Prostate gland (tissue), 2 donors: ENCODE measurements at places on chromosomes 13 and 19. TPM values are rescaled to one million over a fixed set of nuclear protein-coding genes. Genes with fewer than 3 reads are reported as not detected.
A peak's percentile ranks its signal among the peaks of the same experiment; 100 is the strongest.

The ONECUT3 gene
- total RNA-seq: not detected

The MCF2L gene
- total RNA-seq: 47.6 TPM

The PSG1 gene
- not detected for total RNA-seq

The PRODH2 gene
- not detected for total RNA-seq

DNA sequence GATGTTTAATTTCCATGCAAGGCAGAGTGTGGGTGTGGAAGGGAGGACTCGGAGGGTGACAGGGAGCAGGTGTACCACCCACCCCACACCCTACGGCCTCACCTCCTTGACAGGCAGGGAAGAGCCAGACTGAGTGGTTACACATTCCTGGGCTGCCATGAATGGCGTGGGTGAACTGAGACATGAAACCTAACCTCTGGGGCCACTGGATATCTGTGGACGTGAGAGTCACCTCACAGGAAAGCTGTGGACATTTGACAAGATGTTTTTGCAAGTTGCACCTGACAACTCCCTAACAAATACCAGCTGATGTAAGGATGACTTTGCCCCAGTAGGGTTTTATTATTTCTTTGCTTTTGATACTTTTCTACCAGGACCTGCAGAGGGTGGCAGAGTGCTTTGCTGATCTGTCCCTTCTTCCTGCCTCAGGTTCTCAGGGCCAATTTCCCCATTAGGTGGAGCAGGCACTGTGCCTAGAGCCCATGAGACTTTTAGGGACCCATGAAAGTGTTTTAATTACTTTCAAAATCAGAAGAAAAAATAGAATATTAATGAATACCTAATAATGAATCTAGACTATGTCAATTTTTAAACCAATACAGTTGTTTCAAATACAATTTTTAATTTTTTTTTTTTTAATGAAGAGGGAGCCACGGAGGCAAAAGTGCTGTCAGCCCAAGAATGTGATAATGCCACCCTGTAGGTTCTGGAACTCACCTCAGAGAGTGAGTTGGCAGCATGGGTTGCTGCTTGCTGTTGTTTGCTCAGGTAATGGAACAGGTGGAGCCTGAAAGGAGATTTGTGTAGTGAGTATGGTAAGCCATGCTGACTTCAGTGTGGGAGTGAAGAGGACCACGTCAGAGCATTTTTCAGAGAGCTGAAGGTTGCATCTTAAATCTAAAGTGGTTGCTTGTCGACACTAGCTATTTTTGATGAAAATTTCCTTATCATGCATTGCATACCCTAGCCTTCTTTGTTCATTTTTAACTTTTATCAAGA, 58.0 kb upstream of the CYSLTR2 start:
- H3K4me3 ChIP-seq: no peak overlapping the region
- peak; percentile 42 for DNase-seq
- H3K27ac ChIP-seq: no peak overlapping the region
- H3K27me3 ChIP-seq: no peaks in the 10 kb centered on the region

DNA sequence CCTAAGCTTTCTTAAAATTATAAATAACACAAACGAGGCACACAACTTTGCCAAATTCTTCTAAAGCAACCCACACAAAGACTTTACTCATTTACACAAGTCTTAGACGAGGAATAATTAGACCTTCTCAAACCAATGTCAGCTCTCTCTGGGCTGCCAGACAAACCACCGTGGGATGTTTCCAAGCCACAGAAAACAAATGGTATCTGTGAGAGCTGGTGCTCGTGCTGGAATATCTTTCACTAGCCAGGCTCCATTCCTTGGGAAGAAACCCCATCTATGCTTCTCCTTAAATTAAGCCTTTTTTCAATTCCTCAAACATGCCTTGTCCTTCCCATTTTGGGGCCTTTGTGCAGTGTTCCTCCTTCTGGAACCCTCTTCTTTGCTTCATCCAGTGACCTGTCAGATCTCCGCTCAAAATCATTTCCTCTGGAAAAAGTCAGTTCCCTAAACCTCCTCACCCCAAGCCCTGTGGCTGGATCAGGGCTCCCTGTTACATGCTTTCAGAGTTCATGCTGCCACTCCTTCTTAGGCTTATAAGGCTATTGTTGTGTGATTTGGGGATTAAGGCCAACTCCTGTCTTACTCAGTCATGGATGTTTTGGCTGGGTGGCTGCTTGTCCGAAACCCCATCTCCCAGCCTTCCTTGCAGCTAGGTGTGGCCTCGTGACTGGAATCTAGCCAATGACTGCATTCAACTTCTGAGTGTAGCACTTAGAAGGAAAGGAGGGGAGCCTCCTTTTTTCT, 64.2 kb upstream of the GTF2F2 start:
- DNase-seq: no peak
- H3K4me3 ChIP-seq: no peak overlapping the region
- no peaks in the 10 kb centered on the region for H3K27me3 ChIP-seq
- H3K4me1 ChIP-seq: no peaks in the 10 kb centered on the region

DNA sequence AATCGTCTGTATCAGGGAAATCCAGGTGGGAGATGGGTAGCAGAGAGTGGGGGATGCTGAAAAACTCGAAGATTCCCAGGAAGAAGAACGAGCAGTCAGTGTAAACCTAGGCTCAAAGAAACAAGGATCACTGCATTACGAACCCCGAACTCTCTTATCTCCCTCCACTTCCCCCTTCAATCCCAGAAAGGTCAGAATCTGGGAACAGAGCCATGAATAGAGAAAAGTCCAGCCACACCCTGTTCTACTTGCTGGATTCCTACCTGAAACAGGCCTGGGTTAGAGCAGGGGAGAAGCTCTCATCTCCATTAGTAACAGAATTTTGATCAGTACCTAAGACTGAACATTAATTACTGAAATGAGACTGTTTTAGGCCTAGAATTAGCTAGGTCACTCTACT, 24.4 kb downstream of the EPSTI1 start:
- no peaks in the 10 kb centered on the region for H3K27me3 ChIP-seq
- H3K4me1 ChIP-seq: peaks cover 6% of the 10 kb centered on the region
- no peaks in the 10 kb centered on the region for H3K36me3 ChIP-seq
- peak; percentile 18 for DNase-seq
- peak overlapping the region; percentile 30 for H3K27ac ChIP-seq

GRCh38 chr13:20778311-20778710, 4.5 kb upstream of the EEF1AKMT1 start:
- H3K27ac ChIP-seq: no peak overlapping the region
- H3K4me1 ChIP-seq: no peaks in the 10 kb centered on the region
- no peaks in the 10 kb centered on the region for H3K27me3 ChIP-seq
- H3K36me3 ChIP-seq: no peaks in the 10 kb centered on the region
- H3K4me3 ChIP-seq: no peak overlapping the region

DNA sequence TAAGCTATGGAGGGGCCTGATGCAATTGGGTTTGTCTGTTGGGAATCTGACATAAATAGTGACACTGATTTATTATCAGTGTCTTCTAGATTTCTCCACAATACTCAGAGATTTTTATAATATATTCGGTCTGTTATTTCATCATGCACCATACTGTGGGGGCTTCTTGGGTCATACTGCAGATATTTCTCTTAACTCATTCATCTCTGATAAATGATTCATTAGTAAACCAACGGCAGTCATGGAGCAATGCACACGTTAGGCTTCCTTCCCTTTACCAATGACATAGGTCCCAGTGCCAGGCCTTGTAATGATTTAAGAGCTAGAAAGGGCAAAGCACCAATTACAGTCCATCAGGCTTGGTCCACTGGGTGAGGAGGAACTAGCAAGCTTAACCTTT, 53.6 kb downstream of the FAM216B start:
- H3K27ac ChIP-seq: no peak overlapping the region
- no peaks in the 10 kb centered on the region for H3K36me3 ChIP-seq
- no peak for DNase-seq

DNA sequence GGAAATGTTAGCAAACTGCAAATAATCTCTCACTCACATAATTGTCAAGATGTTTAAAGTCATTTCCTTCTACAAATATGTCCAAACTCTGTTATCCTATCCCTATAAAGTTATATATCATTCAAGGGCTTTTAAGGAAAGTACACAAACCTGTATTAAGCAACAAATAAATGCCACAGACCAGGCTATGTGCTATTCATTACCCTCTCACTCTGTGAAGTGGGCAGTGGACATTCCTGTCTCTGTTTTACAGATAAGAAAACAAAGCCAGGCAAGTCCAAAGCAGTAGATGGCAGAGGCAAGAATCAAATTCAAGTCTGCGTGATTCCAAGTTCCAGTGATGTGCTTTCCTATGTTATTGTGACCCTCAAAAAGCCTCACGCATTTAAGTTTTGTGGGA, 140.6 kb downstream of the LHFPL6 start:
- no peak overlapping the region for H3K4me3 ChIP-seq
- DNase-seq: peak; percentile 26
- H3K4me1 ChIP-seq: no peaks in the 10 kb centered on the region
- H3K27me3 ChIP-seq: no peaks in the 10 kb centered on the region

- H3K4me1 ChIP-seq: no peaks in the 10 kb centered on the region
- no peak overlapping the region for H3K27ac ChIP-seq
- DNase-seq: no peak
- H3K4me3 ChIP-seq: no peak overlapping the region
- H3K36me3 ChIP-seq: no peaks in the 10 kb centered on the region
Measured at GRCh38 chr19:50189331-50189730, 14.1 kb upstream of the MYH14 start.

- no peak overlapping the region for H3K4me3 ChIP-seq
- peaks cover 21% of the 10 kb centered on the region for H3K4me1 ChIP-seq
- no peak for DNase-seq
- no peaks in the 10 kb centered on the region for H3K27me3 ChIP-seq
Measured at GRCh38 chr13:21039097-21039800, 22.1 kb downstream of the LATS2 start.

DNA sequence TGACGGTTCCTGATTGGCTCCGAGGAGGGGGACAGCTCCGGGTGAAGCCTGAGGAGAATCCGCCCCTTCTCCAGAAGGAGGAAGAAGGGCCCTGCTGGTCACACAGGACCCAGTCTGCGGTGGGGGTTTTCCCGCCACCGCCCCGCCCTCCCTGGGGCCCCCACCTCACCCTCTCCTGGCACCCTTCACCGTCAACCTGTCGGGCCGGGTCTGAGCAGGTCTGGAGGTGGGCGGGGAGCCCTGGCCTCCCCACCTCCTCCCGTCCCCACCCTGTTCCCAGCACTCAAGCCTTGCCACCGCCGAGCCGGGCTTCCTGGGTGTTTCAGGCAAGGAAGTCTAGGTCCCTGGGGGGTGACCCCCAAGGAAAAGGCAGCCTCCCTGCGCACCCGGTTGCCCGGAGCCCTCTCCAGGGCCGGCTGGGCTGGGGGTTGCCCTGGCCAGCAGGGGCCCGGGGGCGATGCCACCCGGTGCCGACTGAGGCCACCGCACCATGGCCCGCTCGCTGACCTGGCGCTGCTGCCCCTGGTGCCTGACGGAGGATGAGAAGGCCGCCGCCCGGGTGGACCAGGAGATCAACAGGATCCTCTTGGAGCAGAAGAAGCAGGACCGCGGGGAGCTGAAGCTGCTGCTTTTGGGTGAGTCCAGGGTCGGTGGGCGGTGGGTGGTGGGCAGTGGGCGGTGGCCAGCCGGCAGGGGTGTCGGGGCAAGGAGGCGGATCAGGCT, at the start of gene GNA15:
Gene GNA15 (plus strand): TSS at position 73 of the 723 bp plus-strand sequence. CDS start 418 bp downstream, at position 491.
- peak within 1 kb of the TSS; percentile 47 for H3K4me3 ChIP-seq
- H3K27me3 ChIP-seq: no peaks in the 10 kb centered on the region
- peaks cover 6% of the 10 kb centered on the region for H3K4me1 ChIP-seq
- peak within 1 kb of the TSS; percentile 79 for H3K27ac ChIP-seq

GRCh38 chr19:42529248-42529764, 1.0 kb upstream of the CEACAM1 start:
- H3K27me3 ChIP-seq: no peaks in the 10 kb centered on the region
- H3K27ac ChIP-seq: peak overlapping the region; percentile 77
- H3K4me1 ChIP-seq: peaks cover 9% of the 10 kb centered on the region
- DNase-seq: peak; percentile 65

GRCh38 chr13:99626461-99627082, 125.3 kb downstream of the TM9SF2 start:
- DNase-seq: peak; percentile 19
- H3K27me3 ChIP-seq: no peaks in the 10 kb centered on the region
- H3K36me3 ChIP-seq: no peaks in the 10 kb centered on the region
- H3K27ac ChIP-seq: no peak overlapping the region
- no peaks in the 10 kb centered on the region for H3K4me1 ChIP-seq

- no peaks in the 10 kb centered on the region for H3K4me1 ChIP-seq
- no peak overlapping the region for H3K4me3 ChIP-seq
- no peak for DNase-seq
- H3K27me3 ChIP-seq: no peaks in the 10 kb centered on the region
- no peaks in the 10 kb centered on the region for H3K36me3 ChIP-seq
Measured at GRCh38 chr13:27028683-27029480, 142.7 kb downstream of the USP12 start.

- no peak overlapping the region for H3K4me3 ChIP-seq
- H3K36me3 ChIP-seq: no peaks in the 10 kb centered on the region
- DNase-seq: no peak
- no peaks in the 10 kb centered on the region for H3K27me3 ChIP-seq
- H3K4me1 ChIP-seq: no peaks in the 10 kb centered on the region
Measured at GRCh38 chr13:98664924-98665637, 87.4 kb downstream of the SLC15A1 start.

DNA sequence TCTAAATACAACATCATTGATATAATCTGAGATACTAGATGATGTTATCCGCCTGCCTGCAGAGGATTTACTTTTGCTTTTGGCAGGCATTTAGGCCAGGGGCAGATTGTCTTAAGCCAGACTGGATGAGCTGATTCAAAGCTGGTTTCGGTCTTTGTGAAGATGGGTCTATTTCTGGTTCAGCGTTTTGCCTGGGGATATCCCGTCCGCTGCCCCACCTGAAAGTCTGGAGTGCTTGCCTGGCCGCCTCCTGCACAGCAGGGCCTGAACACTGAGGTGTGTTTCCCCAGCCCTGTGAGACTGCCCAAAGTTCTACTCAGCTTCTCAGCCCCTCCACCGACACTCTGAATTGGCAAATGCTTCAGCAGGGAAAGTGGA, 149.7 kb downstream of the KATNAL1 start:
- no peak overlapping the region for H3K27ac ChIP-seq
- no peaks in the 10 kb centered on the region for H3K27me3 ChIP-seq
- H3K4me1 ChIP-seq: no peaks in the 10 kb centered on the region
- DNase-seq: no peak
